ENCODE measurements at places on chromosomes 7 and 10. TPM values are rescaled to one million over a fixed set of nuclear protein-coding genes. Genes with fewer than 3 reads are reported as not detected.

The PRPS1L1 gene
- not detected for polyA plus RNA-seq

The SH2B2 gene
- 1.1 TPM for polyA plus RNA-seq

The FAM25C gene
- polyA plus RNA-seq, result not detected

The VWDE gene
- 0.05 TPM for polyA plus RNA-seq

The SFMBT2 gene
- polyA plus RNA-seq, result 0.06 TPM

The KCP gene
- 0.10 TPM for polyA plus RNA-seq

The MYL10 gene
- not detected for polyA plus RNA-seq

The SPAG6 gene
- not detected for polyA plus RNA-seq

The CCL24 gene
- not detected for polyA plus RNA-seq

The AKR1C2 gene
- polyA plus RNA-seq, result 19.8 TPM

The CAV1 gene
- polyA plus RNA-seq, result 1,789 TPM

The SFTPA1 gene
- polyA plus RNA-seq, result not detected

The TRIM4 gene
- 20.2 TPM for polyA plus RNA-seq

The HECW1 gene
- 2.0 TPM for polyA plus RNA-seq

The ERVW-1 gene
- polyA plus RNA-seq, result not detected

The LMOD2 gene
- not detected for polyA plus RNA-seq

The PNLIPRP1 gene
- not detected for polyA plus RNA-seq

The PTCD1 gene
- 2.6 TPM for polyA plus RNA-seq

The CLDN4 gene
- polyA plus RNA-seq, result 0.10 TPM

The ADAM8 gene
- polyA plus RNA-seq, result not detected

The TBX20 gene
- polyA plus RNA-seq, result not detected

The GJD4 gene
- polyA plus RNA-seq, result not detected

The PAX2 gene
- polyA plus RNA-seq, result not detected

The AGR3 gene
- not detected for polyA plus RNA-seq

The SEC23IP gene
- 44.2 TPM for polyA plus RNA-seq

The TRPV6 gene
- not detected for polyA plus RNA-seq

The NPTX2 gene
- polyA plus RNA-seq, result 0.41 TPM

The ABCC2 gene
- 0.19 TPM for polyA plus RNA-seq

The PAX4 gene
- not detected for polyA plus RNA-seq

The AGBL3 gene
- polyA plus RNA-seq, result 1.5 TPM

The SPDYE2B gene
- 0.20 TPM for polyA plus RNA-seq

The PTPRZ1 gene
- polyA plus RNA-seq, result not detected

The CLRN3 gene
- not detected for polyA plus RNA-seq

The CRTAC1 gene
- not detected for polyA plus RNA-seq

The NET1 gene
- 36.5 TPM for polyA plus RNA-seq

The NEURL1 gene
- 1.5 TPM for polyA plus RNA-seq

The UPK3B gene
- polyA plus RNA-seq, result not detected

Measured in GM23248 (cell line).